Hepatocyte (in vitro differentiated cells): ENCODE measurements at places on chromosomes 3 and 15. TPM values are rescaled to one million over a fixed set of nuclear protein-coding genes. Genes with fewer than 3 reads are reported as not detected.
A peak's percentile ranks its signal among the peaks of the same experiment; 100 is the strongest.

GRCh38 chr3:86785386-86785785, 205.6 kb downstream of the VGLL3 start:
- DNase-seq, result peak; percentile 16

GRCh38 chr3:134035836-134036235, 6.1 kb upstream of the SLCO2A1 start:
- DNase-seq, result no peak

DNA sequence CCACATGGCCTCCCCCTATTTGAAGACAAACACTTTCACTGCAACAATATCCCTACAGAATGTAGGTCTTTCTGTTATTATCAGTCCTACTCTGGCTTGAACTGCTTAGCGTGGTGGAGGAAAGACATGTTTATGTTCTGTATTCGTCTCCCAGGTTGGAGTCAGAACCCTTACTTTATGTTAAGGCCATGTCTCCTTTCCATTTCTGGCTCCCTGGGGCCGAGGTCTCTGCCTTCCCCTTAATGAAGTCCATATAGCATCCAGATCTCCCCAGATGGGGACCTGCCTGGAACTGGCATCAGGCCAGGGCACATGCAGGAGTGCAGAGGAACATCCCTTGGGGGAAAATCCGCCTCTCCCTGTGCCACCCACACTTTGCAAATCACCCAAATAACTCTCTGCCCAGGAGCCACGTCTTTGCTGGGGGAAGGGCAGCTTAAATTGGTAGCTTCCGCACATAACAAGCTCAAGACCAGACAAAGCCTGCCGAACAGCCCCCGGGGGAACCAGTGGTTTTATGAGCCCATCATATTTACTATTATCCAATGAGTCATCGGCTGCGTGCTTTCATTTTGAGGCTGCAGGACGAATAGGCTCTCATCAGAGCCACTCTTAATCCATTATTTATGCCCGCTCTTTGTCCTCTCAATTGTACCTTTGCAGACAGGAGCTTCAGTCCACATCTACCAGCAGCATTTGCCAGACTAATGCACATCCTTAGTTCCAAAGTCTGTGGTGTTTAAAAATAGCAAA, 237.0 kb downstream of the UACA start:
- DNase-seq, result peak; percentile 82

GRCh38 chr3:71310359-71310979, 273.1 kb downstream of the FOXP1 start:
- no peak for DNase-seq

GRCh38 chr3:190321789-190322603, at the start of gene CLDN1:
Gene CLDN1, minus strand, starts transcription at chr3:190322446. Its CDS starts 240 bp downstream, at chr3:190322206.
- peak; percentile 94 for DNase-seq

DNA sequence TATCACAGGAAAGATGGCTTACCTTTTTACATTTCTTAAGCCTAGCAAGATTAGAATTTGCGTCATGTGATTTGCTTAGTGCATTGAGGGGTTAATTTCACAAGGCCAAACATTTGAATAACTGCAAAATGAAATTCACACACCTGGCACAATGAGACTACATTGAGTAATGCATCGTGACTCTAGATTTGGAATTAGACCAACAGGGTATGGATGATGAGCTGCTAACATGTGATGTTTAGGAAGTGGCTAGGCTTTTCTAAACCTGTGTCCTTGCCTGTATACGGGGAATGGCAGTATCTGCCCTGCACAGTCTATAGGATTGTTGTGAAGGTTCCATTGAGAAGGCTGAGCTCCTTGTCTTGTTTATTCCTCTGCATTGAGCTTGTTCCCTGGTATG, 160.1 kb downstream of the MFSD1 start:
- DNase-seq, result no peak

PHLDB2 gene
- polyA plus RNA-seq, result 43.0 and 49.0 TPM in 2 replicates

ISG20 gene
- polyA plus RNA-seq, result 11.9 and 15.8 TPM in 2 replicates

AGBL1 gene
- polyA plus RNA-seq, result not detected in 2 replicates

WNT7A gene
- 0.04 and 0.39 TPM in 2 replicates for polyA plus RNA-seq

TICRR gene
- 0.47 and 0.91 TPM in 2 replicates for polyA plus RNA-seq

RLBP1 gene
- polyA plus RNA-seq, result not detected in 2 replicates

SCAP gene
- 83.2 and 89.3 TPM in 2 replicates for polyA plus RNA-seq
